ENCODE measurements at places on chromosomes 12 and 14. TPM values are rescaled to one million over a fixed set of nuclear protein-coding genes. Genes with fewer than 3 reads are reported as not detected.

The RFC5 gene
- total RNA-seq: 34.4 TPM

The TESPA1 gene
- total RNA-seq: not detected

The RPL10L gene
- total RNA-seq: not detected

GRCh38 chr14:65594153-65594881, 181.8 kb downstream of the FUT8 start:
- H3K27me3 ChIP-seq: no peaks in the 10 kb centered on the region
- peak; percentile 17 for DNase-seq
- peaks cover 3% of the 10 kb centered on the region for H3K4me1 ChIP-seq
- no peaks in the 10 kb centered on the region for H3K36me3 ChIP-seq
- no peak overlapping the region for H3K4me3 ChIP-seq

DNA sequence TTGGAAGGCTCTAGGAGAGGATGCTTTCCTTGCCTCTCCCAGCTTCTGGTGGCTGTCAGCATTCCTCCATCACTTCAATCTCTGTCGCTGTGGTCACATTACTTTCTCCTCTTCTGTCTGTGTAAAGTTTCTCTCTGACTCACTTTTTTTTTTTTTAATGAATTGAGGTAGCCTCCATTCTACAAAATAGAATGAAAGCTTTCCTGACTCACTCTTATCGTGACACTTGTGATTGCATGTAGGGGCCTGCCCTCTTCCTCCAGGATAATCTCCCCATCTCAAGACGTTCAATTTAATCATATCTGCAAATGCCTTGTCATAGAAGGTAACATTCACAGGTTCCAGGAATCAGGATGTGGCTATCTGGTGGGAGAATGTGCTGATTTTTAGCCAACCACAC, 153.5 kb upstream of the HMGA2 start:
- no peak overlapping the region for H3K4me3 ChIP-seq
- DNase-seq: no peak
- no peak overlapping the region for H3K27ac ChIP-seq
- no peaks in the 10 kb centered on the region for H3K4me1 ChIP-seq
- no peaks in the 10 kb centered on the region for H3K27me3 ChIP-seq

DNA sequence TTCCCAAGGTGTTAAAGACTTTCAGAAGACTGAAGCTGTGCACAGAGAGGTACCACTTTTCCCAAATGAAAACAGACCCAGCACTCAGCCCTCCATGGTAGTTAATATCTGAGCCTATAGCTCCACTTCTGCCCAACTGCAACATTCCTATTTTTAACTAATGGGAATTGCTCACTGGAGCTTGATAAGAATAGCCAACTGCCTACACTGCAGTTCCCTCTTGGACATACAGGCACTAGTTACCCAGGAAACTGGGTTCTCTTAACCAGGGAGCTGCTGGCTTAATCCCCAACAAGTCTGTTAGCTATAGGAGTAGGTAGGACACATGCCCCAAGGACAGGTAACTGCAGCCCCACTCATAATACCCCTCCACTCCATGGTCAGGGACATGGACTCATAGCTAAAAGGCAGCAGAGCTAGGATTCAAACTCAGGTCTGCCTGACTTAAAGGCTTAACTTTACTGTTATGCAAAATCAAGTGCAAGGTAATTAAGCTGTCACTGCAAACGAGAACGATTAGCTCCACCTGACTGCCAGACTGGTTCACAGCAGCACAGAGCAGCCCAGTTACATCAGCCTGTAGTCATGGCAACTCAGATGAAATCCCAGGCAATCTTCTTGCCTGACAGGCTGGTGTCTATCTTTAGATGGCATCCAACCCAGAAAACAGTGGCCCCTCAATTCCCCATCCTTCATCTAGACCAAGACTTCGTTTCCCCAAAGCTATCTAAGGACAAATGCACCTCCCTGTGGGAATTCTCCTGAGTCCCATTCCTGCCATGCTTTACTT, 77.1 kb upstream of the ACTN1 start:
- no peaks in the 10 kb centered on the region for H3K27me3 ChIP-seq
- peaks cover 8% of the 10 kb centered on the region for H3K4me1 ChIP-seq
- H3K36me3 ChIP-seq: peaks cover 12% of the 10 kb centered on the region
- no peak overlapping the region for H3K27ac ChIP-seq
- DNase-seq: no peak

The NUAK1 gene
- total RNA-seq: 18.9 TPM

- DNase-seq: no peak
- H3K4me3 ChIP-seq: no peak overlapping the region
- H3K4me1 ChIP-seq: no peaks in the 10 kb centered on the region
- no peak overlapping the region for H3K27ac ChIP-seq
These were observed 87.5 kb downstream of the SLC6A15 start for GRCh38 chr12:84825149-84825548.
